ENCODE measurements at places on chromosomes 7 and 10.

DNA sequence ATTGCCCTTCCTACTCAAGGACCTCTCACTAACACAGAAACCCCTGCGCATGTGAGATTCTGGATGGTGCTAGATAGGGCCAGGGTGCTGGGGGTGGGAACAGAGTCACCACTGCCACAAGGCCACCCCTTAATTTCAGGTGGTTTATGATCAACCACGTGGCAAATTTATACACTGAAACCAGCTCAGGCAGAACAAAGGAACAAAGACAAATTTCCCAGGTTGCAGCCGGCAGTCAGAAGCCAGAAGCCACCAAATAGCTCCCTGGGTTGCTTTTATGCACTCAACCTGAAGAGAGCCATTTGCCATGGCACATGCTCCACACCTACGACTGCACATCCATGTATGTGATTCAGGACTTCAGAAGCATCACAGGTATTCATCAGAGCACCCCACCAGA, 2.5 kb downstream of the VOPP1 start:
- no peak for DNase-seq

DNA sequence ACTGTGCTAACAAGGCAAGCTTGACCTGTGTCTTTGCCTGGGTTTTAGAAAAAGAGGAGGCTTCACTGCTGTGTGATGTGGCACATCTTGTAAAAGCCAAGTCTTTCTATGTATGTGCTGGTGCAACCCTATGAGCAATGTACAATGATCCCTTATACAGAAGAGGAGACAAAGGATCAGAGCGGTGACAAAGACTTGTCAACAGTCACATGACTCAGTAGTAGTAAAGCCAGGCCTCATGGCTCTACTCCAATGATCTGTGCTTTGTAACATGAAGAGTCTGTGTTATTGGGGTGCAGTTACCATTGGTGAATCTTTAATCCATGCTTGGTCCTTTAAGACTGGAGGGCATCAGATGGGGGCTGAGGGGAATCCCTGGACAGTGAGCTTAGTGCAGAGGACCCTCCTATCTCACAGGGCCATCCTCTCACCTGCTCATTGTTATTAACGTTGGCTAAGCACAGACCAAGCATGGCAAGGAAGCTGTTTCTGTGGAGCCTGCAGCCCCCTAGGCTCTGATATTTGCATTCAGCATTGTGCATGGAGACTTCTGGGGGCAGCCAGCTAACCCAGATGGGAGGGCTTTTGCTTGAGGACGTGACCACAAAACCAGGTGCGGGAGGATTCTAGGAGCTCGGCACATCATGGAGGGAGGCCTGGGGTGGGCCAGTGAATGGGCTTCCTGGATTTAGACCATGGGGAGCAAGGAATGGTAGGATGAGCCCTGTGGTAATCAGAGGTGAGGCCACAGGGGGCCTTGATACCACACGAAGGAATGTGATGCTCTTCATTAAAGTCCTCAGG, 308.8 kb upstream of the ZNF32 start:
- DNase-seq: no peak

DNA sequence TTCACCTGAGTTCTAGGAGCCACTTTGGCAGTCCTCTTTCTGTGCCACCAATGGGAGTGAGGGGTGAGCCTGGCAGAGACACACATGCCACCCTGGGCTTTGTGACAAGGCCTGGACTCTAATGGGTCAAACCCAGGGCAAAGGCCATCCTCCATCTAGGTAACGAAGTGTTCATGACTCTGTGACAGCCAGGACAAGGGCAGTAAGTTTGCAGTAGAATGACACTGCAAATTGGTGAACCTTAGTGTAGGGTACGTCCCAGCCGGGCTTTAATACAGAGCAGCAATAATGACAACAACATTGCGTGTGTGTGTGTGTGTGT, 43.3 kb downstream of the PAPSS2 start:
- no peak for DNase-seq

- peak; percentile 72 for DNase-seq
Observed at GRCh38 chr10:79316671-79317431, 30.4 kb upstream of the PPIF start.

- no peak for DNase-seq
Observed at GRCh38 chr7:23065974-23066373, 39.6 kb upstream of the KLHL7 start.

GRCh38 chr7:50466815-50467585, 16.9 kb upstream of the FIGNL1 start:
- DNase-seq: no peak

DNA sequence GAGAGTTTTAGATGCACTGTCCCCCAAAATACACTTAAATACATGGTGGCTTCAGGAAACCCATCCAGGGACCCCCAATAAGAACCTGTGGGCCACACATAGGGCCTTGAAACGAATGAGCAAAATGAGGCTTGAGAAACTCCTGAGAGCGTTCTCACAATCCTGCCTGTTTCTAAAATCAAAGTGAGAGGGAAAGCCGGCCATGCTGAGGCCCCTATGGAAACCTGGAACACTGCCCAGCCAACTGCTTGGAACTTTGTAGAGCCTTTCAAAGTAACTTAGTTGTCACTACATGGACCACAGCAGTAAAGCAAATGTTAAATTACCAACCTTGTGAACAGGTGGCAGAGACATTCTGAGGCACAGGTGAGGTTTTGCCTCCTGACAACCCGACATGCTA, 13.4 kb downstream of the SGMS1 start:
- DNase-seq: no peak

DNA sequence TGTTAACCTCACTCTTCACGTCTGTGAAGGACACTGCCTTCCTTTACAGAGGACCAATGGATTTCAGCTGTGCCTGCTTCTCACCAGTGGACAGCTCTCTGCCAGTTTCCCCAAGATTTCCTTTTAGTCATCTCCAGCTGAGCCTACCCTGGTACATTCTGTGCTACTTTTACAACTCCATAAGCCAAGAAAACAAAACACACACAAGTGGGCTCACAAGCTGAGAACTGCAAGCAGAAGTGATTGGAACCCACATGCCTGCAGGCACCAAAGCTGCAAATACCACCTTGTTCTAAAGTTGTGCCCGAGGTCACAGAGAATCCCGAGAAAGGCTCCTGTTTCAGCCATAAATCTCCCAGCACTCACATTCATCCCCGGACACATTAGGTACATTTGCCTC, 636.8 kb downstream of the PHTF2 start:
- no peak for DNase-seq

GRCh38 chr7:107234436-107234835, 65.6 kb downstream of the HBP1 start:
- no peak for DNase-seq

GRCh38 chr10:132518572-132519381, 18.8 kb upstream of the INPP5A start:
- DNase-seq: no peak

GRCh38 chr10:122207596-122207995, 63.5 kb upstream of the BTBD16 start:
- no peak for DNase-seq

DNA sequence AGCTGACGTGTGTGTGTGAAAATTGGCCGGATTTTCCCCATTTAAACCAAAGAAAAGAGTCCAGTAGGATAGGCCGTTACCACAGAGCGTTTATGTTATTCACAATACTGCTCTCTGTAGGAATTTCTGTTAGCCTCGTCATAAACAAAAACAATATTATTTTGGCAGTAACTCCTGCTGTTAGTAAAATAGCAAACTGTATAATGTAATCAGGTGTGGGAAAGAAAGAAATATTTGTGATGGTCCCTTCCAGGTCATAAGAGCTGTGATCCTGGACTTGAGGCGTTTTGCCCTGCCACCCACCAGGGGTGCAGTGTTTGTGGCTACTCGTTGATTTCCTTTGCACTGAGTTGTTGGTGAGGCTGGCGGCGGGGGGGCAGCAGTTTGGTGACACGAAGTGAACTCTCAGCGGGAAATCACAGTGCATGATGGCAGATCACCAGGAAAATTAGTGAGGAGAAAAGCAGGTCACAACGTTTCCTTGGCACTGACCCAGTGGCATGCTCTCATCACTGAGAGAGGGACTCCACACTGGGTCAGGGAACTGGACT, 2.8 kb downstream of the EEPD1 start:
- no peak for DNase-seq

All from Jurkat, Clone E6-1 (cell line).